ENCODE measurements at places on chromosomes 2 and 18.

DNA sequence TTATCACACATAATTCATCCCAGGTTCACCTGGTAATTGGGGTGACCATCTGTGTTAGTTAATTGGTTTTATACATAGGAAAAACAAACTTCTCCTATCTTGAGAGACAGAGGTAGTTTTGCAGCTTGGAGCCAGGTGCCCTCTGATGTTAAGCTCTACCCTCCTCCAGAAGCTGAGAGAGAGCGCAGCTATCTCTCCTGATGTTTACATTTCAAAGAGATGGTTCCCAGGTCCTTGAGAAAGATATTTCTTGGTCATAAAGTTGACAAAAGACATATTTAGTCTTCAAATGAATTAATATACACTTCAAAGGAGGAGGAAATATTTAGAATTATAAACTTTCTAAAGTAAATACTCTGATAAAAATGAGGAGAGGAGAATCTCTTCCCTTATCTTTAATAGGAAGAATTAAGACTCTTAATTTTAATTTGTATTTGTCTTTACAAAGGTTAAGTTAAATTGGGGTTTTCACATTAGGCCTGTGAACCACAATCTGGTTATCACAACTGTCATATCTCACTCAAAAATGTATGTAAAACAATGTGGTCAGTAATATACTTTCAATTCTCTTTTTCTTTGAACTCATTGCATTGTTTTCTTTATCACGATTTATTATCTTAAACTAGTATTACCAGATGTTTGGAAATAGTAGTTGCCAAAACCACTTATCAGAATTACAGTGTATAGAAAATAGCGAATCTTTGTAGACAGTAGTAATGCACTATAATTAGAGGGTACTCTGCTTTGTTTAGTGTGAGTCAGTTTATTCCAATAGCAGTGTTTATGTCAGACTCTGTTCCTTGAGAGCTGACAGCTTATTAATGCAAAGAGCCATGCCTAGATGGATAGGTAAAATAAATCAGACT is 26.8 kb downstream of the SERPINB4 start:
- no peak for DNase-seq

- DNase-seq, result no peak
These were observed 48.8 kb upstream of the LPIN2 start for GRCh38 chr18:3061581-3062312.

GRCh38 chr2:127086990-127087790 is 19.8 kb downstream of the BIN1 start:
- DNase-seq, result no peak

DNA sequence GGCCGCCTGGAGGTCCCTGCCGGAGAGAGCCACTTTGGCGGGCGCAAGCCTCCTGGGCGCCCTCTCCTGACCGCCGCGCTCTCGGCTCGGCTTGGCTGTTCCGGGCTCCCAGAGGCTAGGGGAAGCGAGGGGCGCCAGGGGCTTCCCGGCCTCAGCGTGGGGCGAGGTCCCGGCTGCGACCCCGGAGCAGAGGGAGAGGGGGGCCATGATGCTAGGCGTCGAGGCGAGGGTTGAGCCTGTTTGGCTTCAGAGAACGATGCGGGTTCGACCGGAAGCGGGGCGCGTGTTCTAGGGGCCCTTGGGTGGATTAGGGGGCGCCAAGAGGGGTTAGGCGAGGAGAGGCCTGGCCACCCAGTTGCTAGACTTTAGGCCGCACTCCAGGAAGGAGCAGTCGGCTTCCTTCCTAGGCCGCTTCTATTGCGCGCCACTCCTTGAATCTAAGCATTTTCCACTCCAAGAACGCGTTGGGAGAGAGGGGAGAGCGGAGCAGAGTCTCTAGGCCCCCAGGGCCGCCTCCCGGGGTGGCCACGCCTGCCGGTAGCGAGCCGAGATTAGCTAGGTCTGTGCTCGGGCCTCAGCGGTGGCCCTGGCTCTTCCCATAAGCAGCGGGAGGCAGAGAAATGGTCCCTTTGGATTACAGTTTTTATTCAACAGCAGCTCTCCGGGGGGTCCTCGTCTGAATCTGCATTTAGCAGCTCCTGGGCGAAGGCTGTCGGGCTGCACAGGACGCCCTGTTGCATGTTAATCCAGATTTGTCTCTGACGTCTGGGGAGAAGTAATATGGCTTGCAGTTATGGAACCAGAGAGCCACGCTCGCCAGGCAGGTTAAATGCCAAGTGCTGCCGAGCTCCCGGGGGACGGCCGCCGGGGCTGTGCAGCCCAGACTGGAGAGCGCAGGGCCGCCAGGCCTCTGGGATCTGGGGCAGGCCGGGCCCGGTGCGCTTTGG is 11.3 kb downstream of the MEIS1 start:
- DNase-seq, result no peak

GRCh38 chr2:201172279-201172678 is 10.7 kb upstream of the CASP10 start:
- DNase-seq, result no peak

GRCh38 chr18:11689669-11690565 is 853 bp downstream of the GNAL start:
- DNase-seq, result peak; percentile 41

- peak; percentile 23 for DNase-seq
These were observed 17.7 kb downstream of the SPIRE1 start for GRCh38 chr18:12639990-12640880.

- DNase-seq, result no peak
These were observed 110.4 kb downstream of the CYP26B1 start for GRCh38 chr2:72037261-72037666.

- no peak for DNase-seq
These were observed 10.1 kb downstream of the SERPINB8 start for GRCh38 chr18:63980027-63980426.

DNA sequence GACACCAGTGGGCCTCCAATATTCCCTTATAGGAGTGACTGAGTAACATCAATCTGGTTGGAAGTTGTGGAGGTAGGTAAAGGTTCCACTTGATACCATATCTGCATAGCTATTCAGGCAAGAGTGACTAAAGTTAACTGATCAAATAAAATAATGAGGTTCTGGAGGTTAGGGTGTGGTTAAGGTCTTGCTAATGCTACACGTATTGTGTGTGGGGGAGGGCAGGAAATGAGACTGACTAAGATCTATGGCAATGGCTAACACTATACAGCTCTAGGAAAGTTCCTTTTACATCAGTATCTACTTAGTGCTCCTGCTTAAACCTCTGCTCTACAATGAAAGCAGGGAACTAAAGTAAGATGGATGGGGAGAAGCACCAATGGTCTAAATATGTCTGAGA is 149.1 kb upstream of the MGAT5 start:
- DNase-seq, result peak; percentile 7

- no peak for DNase-seq
These were observed 11.8 kb upstream of the ATOH8 start for GRCh38 chr2:85741833-85742455.

DNA sequence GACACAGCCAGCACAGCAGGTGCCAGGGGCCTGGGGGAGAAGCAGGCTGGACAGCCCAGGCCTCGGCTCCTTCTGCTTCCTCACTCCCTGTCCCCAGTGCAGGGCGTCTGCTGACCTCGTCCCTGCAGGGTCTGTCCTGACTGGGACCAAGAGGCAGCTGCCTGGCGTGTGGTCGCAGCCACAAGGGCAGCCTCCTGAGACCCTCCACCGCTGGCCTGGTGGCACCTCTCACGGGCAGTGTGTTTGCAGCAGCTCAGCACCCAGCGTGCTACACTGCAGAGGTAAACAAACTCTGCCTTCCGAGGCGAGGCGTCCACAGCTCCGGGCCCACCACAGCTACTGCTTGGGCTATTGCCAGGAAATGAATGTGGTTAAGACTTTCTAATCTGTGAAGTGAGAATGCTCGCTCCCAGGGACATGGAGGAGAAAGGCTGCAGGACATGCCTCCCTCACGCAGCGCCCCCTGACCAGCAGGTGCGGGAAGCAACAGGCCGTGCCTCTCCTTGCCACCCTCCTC is 46.1 kb upstream of the HPCAL1 start:
- DNase-seq, result no peak

GRCh38 chr18:2776601-2777000 is 70.2 kb upstream of the EMILIN2 start:
- no peak for DNase-seq

- no peak for DNase-seq
These were observed 198.9 kb downstream of the NYAP2 start for GRCh38 chr2:225598426-225598825.

- DNase-seq, result no peak
These were observed 31.2 kb upstream of the ROCK2 start for GRCh38 chr2:11375689-11376027.
